ENCODE measurements at places on chromosomes 11 and 22.

DNA sequence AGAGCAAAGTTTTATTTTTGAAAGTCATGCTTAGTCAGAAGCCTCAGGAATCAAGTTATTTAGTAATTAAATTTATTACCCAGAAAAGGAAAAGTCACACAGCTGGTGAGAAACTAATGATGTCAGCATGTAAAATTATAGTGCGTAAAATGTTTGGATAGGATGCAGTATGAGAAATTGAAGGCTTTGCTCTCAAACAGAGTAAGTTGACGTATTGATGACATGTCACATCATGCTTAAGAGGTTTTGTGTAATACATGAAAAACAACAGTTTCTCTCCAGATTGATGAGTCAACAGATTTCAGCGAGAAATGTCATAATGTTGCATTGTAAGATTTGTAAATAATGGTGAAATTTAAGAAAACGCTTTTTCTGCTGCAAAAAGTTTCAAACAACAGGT lies 769.8 kb downstream of the METTL15 start:
- no peak for DNase-seq

- DNase-seq = peak; percentile 51
Measured at GRCh38 chr22:21051831-21052400, 6.2 kb downstream of the LRRC74B start.

DNA sequence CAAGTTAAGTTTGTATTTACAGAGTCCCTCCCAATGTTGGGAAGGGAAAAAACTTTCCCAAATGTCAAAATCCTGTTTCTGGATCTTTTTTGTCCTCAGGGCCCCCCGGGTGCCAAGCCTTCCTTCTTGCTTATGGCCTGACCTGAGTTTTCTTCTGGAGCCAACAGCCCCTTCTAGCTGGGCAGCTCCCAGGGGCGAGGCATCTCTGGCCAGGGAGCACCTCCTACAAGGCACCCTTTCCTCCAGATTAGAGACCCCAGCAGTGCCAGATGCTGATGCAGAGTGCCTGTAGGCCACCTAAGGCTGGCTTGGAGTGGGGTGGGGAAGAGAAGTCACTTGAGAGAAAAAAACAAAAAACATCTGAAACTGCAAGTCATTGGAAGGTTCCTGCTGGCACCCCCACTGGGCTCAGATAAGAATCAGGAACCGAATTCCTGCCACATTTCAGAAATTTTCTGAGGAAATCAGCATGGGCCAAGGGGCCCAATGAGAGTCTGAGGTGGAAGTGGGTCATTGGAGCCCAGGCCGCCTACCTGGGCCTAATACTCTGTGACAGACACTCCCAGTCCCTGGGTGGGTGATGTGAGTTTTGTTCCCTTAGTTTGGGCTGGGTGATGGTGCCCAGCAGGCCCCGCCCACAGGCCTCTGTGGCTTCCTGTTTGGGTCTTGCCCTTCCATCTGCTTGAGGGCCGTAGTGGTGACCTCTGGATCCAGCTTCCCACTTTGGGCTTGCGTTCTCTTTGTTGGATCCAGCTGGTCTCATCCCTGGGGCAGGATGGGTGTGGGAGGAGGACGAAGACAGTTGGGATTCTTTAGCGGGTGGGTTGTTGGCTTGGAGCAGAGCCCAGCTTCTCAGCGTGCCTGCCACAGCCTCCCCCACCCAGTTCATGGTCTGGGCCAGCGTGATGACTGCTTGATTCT lies 40.6 kb downstream of the PARVA start:
- peak; percentile 83 for DNase-seq

GRCh38 chr22:35317680-35318290 lies 18.1 kb downstream of the TOM1 start:
- DNase-seq = no peak

- DNase-seq = no peak
Measured at GRCh38 chr11:44178381-44178780, 82.9 kb downstream of the EXT2 start.

- DNase-seq = no peak
Measured at GRCh38 chr11:75582506-75582894, 20.4 kb downstream of the SERPINH1 start.
